ENCODE measurements at places on chromosomes 13 and 19.

GRCh38 chr19:46488551-46488950, 7.1 kb downstream of the PNMA8B start:
- no peak for DNase-seq

GRCh38 chr13:95156208-95156607, 145.0 kb downstream of the ABCC4 start:
- no peak for DNase-seq

GRCh38 chr19:18807861-18808331, 16.8 kb upstream of the COMP start:
- DNase-seq: no peak

DNA sequence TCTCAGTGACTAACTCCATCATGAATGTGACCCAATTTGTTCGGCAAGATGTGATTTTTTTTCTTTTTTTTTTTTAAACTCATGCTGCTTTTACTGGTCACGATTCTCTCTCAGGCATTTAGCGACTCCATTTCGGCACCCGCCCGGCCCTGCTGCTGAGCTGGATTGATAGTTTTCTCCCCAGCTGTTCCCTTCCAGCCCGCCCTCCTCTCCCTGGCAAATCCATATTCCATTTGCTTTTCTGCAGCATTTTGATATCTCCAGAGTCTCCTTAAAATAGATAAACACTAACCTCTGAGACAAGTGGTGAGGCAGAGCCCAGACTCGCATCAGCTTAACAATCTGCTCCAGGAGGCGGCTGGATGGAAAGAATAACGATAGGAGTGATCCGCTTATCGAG, 55.5 kb upstream of the KATNAL1 start:
- no peak for DNase-seq

- no peak for DNase-seq
These were observed 799.1 kb upstream of the SPRY2 start for GRCh38 chr13:81139987-81140386.

DNA sequence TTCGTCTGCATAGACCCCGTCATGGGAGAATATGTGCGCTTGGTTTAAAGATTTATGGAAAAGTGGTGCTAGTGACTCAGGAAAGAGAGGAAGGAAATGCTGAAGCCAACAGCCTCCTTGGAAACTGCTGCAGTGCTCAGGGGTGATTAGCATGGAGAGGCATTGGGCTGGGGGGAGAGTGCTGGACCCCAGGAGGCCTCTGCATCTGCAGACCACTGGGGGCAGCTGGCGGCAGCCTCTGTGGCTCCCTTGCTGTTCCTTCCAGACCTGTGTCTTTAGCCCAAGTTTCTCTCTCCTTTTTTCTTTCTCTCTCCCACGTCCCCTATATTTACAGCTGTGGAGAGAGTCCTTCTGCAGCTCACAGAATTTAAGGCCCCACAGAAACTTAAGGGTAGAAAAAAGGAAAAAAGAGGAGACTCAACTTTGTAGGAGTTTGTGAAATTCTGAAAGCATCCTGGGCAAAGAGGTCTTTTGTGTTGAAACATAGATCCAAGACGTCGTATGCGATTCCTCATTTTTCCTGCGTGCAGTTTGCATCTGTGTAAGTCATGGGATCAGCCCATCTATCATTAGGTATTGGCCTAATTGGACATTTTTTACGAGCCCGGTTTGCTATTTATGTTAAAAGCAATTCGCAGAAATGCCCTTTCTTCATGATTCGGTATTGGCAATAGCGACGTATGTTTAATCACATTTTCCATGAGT, 116.2 kb upstream of the ZNF536 start:
- no peak for DNase-seq

DNA sequence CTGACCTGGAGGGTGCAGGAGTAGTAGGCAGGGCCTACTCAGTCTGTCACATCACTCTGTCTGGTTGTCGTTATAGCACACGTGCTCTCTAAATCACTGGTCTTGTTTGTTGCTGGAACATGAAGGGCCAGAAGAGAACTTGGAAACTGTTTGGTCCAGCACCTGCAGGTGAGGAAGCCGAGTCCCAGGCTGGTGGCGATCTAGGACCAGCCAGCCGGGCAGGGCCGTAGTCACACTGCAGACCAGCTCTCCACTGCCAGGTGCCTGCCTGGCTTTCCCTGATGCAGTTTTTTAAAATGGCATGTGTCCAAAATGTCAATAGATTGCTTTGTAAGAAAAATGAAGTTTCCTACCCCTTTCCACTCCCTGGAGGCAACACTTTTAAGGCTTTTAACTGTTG, 53.7 kb downstream of the GGACT start:
- no peak for DNase-seq
